K562 (cell line): ENCODE measurements at places on chromosomes 2 and 18.

DNA sequence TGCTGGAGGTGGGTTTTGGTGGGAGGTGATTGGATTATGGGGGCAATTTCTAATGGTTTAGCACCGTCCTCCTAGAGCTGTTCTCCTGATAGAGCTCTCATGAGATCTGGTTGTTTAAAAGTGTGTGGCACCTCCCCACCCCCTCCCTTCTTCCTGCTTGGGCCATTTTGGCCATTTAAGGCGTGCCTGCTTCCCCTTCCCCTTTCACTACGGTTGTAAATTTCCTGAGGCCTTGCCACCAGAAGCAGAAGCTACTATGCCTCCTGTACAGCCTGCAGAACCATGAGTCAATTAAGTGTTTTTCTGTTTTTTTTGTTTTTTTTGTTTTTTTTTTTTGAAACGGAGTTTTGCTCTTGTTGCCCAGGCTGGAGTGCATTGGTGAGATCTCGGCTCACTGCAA is 335.7 kb upstream of the HS6ST1 start:
- no peaks in the 10 kb centered on the region for H3K4me1 ChIP-seq
- peaks cover 7% of the 10 kb centered on the region for H3K27me3 ChIP-seq
- no peak for DNase-seq
- no peak overlapping the region for H3K4me3 ChIP-seq

DNA sequence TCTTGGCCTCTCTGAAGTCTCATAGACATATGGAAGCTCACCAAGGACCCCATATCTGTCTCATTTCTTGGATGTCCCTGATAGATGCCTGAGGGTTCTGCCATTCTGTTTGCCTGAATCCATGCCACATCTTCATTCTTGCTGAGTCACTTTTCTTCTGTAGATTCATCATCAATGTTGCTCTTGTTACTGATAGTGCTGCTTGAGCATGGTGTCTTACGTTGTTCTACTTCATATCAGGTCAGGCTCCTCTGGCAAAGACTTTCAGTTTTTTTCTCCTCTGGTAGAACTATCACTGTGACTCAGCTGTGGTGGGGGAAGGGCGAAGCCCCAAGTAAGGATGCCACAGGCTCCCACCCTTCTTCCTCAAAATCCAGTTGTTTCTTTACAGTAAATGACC is 885.2 kb downstream of the DCDC2C start:
- no peak for DNase-seq
- H3K4me1 ChIP-seq = no peaks in the 10 kb centered on the region
- no peak overlapping the region for H3K4me3 ChIP-seq
- H3K27ac ChIP-seq = no peak overlapping the region
- H3K36me3 ChIP-seq = no peaks in the 10 kb centered on the region

DNA sequence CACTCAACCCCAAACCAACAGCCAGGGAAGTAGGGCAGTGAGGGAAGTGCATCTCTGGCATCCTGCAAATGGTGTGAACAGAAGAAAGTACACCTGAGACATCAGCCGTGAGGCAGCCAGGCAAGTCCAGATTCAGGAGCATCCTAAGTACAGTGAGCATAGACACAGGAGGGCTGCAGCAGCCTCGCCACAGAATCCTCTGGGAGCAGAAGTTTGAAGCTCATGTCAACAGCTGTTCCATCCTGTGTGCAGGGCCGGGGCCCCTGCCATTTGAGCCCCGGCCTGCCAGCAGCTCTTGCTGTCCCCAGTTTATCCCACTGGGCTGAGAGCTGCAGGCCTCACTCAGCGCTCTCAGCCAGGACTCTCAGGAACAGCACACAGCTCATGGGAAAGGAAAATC is 14.5 kb downstream of the LOXHD1 start:
- DNase-seq = no peak
- no peak overlapping the region for H3K4me3 ChIP-seq
- H3K27ac ChIP-seq = no peak overlapping the region
- H3K27me3 ChIP-seq = no peaks in the 10 kb centered on the region
- H3K36me3 ChIP-seq = no peaks in the 10 kb centered on the region

DNA sequence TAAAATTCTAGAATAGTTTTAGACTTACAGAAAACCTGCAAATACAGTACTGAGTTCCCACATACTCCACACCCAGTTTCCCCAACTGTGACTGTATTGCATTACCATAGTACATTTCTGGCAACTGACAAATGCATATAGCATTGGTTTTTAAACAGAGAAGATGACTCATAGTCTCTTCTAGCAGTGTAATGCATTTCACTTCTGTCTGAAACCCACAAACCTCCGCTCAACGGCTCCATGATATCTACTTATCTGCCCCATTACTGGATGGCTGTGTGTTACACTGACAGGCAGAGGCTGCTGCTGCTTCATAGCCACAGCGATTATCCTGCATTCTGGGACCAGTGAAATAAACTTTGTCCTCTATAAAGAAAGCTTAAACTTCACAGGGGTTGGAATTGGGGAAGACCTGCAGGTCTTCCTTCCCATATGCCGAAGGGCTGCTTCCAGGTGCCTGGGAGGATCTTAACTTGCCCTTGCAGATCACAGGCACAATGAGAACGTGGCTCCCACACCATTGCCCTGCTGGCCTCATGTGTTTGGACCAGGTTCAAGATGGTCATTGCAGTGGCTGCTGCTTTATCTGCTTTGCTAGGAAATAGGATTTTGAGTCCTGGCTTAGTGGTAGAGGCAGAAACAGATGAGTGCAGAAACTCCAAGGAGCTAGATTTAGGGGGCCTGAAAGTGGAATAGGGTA is 742.6 kb upstream of the HS6ST1 start:
- H3K4me1 ChIP-seq = no peaks in the 10 kb centered on the region
- H3K36me3 ChIP-seq = no peaks in the 10 kb centered on the region
- no peak overlapping the region for H3K27ac ChIP-seq
- H3K27me3 ChIP-seq = no peaks in the 10 kb centered on the region

DNA sequence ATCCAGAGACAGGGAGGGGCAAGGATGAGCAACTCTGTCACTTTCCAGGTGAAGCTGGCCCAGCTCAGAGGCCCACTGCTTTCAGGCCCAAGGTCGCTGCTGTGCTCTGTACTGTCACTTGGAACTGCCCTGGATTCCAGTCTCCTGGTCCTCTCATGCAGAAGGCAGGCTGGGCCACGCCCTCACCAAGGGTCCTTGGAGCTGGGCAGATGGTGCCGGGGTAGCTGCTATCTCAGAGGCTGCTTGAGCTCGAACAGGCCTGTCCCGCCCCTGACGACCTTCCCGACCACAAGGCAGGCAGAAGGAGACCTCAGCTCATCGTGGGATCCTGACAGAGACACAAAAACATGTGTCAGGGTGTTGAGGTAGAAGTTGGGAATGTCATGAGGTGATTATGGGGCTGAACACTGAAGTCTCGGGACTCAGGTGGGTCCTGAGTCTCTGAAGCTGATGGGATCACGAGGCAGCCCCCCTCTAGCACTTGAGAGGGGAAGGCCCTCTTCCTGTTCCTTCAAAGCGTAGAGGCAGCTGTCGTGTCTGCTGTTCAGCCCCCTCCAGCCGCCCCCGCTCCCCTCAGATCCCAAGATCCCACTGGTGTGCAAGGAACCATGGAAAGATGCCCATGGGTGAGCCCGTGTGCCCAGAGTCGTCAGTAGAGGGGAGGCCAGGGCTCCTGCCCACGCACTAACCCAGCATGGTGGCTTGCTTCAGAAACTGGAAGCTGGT is 78.3 kb downstream of the POLR1A start:
- no peak for DNase-seq
- peaks cover 10% of the 10 kb centered on the region for H3K4me1 ChIP-seq
- no peak overlapping the region for H3K4me3 ChIP-seq
- no peak overlapping the region for H3K27ac ChIP-seq
